ENCODE measurements at places on chromosomes 11 and 22. TPM values are rescaled to one million over a fixed set of nuclear protein-coding genes. Genes with fewer than 3 reads are reported as not detected.

Gene HORMAD2
- not detected for total RNA-seq

Gene CSKMT
- 12.2 TPM for total RNA-seq

Gene NAV2
- 88.3 TPM for total RNA-seq

Gene RBMXL2
- not detected for total RNA-seq

Gene SYT13
- 24.5 TPM for total RNA-seq

Gene STK33
- total RNA-seq = 22.6 TPM

Gene TEX12
- not detected for total RNA-seq
